ENCODE measurements at places on chromosomes 3 and 15. TPM values are rescaled to one million over a fixed set of nuclear protein-coding genes. Genes with fewer than 3 reads are reported as not detected.

GPR62 gene
- total RNA-seq, result not detected

DNA sequence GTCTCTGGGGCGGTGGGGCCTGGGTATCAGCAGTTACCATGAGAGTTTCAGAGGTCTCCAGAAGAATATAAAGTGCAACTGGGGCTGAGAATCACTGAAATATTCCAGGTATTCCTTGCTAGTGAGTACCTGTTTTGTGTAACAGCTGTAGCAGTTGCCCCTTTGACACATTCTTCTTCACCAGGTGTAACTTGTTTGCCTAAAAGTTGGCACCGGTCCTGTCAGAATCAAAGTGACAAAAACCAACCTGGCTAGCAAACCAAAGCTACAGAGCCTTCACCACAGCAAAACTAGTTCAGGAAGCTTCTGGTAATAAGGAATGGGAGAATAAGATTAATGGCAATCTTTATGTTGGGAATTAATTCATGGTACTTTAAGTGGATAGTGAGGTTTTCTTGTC, 296.0 kb downstream of the NAALADL2 start:
- no peak for DNase-seq

DNA sequence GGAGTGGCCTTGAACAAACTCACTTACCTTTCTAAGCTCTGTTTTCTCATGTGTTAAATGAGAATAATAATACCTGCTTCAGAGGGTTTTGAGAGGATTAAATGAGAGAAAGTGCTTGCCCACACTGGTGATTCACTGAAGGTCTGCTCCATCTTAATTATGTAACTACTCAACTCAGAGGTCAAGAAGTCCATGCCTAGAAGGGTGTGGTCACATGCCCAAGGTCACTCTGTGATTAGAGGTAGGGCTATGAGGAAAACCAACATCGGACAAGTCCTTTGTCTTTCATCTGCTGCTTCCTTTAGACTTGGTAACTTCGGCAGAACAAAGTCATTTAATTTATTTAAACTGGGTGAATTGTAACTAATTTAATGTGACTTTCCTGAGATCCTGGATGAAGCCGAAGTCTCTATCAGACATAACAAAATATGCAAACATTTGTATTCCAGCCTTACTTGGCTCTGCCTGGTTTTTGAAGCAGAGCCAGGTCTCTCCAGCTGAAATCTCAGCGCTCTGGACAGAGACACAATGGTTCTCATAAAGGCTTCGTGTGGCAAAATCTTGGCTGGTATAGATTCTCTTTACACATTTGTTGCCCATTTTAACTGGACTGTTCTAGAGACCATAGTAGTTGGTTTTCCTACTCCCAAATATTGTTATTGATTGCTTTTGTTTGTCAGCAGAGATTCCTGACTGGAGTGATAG, 3.0 kb downstream of the CHRNA7 start:
- no peak for DNase-seq

GRCh38 chr15:76286271-76286879, 24.9 kb downstream of the ETFA start:
- DNase-seq, result no peak

Data from NCI-H460 (cell line).